NCI-H2171 treated with DMSO at 0.1 percent for 48 hours (cell line): ENCODE measurements at places on chromosomes 3 and 15.

DNA sequence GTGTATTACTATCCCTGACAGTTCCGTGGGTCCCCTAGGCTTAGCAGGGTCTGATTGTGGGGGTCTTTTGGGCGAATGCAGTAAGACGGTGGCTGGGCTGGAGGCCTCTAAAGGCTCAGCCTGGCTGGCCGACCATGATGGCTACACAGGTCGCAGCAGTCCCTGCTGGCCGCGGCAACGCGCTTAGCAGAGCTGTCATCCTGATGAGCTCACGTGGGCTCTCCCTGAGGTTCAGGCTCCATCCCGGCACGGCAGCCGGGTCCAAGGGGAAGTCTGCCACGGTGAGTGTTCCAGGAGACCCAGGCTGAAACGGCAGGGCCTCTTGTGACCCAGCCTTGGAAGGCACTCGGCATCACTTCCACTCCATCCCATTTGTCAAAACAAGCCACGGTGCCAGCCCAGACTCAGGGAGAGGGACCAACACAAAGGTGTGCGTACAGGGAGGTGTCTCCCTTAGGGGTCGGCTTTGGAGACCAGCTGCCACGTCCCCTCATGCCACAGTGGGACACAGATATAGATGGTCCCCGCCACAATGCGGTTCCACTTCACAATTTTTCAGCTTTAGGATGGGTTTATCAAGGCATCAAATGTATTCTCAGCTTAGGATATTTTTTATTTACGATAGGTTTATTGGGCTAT lies 101.8 kb downstream of the XXYLT1 start:
- no peak for DNase-seq

DNA sequence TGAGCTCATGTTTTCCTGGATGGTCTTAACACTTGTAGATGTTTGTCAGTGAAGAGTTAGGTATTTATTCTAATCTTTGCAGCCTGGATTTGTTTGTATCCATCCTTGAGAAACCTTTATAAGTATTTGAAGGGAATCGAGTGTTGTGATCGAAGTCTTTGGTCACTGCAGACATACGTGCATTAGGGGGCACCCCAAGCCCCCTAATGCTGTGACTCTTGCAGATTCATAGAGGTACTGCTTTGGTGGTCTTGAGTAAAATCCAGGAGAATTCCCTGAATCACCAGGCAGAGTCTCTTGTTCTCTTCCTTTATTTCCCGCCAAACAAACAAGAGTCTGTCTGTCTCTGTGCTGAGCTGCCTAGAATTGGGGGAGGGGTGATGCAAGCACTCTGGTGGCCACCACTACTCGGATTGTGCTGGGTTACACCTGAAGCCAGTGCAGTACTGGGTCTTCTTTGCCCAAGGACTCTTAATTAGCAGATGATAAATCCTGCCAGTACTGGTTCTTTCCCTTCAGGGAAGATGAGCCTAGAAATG lies 170.5 kb upstream of the POU1F1 start:
- DNase-seq: no peak

GRCh38 chr3:189688262-189688661 lies 57.1 kb downstream of the TP63 start:
- DNase-seq: peak; percentile 73

DNA sequence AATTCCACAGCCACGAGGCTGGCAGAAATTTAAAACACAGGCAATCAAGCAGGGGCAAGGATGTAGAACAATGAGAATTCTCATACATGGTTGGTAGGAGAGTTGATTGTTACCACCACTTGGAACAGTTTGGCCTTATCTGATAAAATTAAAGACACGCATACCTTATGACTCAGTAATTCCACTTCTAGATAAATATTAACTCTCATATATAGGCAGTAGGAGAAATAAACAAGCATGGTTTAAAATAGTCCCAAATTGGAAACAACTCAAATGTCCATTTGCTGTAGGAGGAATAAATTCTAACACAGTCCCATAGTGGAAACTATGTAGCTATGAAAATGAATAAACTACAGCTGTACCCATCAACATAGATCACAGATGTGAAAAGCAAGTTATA lies 42.3 kb upstream of the USP3 start:
- no peak for DNase-seq

DNA sequence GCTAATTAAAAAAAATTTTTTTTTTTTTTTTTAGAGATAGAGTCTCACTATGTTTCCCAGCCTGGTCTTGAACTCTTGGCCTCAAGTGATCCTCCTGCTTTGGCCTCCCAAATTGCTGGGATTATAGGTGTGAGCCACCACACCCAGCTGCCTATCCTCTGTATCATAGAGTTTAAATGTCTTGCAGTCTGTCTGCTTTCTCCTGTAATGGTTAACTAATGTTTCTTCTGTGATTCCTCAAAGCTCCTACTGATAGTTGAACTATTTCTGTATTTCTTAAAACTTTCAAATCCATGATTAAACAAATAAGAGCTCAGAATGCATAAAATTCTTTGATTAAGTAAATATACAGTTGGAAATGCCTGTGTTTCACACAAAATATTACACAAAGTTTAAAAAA lies 115.4 kb upstream of the TPM1 start:
- DNase-seq: no peak

- no peak for DNase-seq
Measured at GRCh38 chr3:64595253-64595694, 92.5 kb downstream of the ADAMTS9 start.

GRCh38 chr3:171412473-171412872 lies 47.7 kb downstream of the TNIK start:
- DNase-seq: no peak

DNA sequence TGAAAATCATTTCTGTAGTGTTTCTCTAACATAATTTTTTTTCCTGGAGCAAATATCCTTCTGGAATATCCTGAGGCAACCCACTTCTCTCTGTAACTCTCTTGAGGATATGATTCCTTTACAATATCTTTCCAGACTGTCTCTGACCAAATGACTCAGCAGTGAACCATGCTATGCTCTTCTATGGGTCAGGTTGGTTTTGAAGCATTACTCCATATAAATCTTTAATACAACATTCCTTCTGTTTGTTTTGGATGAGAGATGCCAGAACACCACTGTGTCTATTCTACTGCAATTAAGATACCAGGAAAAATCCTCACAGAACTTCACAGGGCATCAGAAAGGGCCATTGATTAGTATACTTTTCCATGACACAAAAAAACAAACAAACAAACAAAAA lies 626.4 kb upstream of the ZNF385D start:
- no peak for DNase-seq

GRCh38 chr15:82040862-82041261 lies 5.0 kb downstream of the MEX3B start:
- peak; percentile 89 for DNase-seq

DNA sequence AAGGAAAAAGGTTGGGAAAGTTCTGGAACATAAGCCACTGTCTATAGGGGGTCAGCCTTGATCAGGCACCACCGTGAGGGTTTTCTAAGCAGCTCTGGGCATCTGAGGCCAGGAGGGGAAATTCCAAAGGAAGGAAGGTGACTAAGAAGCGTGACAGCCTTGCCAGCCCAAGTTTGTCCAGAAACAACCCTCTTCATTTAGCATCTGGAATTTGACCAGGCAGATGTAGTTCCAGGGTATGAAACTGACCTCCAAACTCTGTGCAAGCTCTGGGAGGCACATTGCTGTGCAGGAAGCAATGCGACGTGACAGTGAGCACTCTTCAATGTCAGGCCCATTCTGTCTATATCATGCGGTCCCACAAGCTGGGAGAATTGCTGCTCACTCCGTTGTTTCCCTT lies 85.4 kb upstream of the TPM1 start:
- no peak for DNase-seq

GRCh38 chr3:140898340-140899180 lies 43.1 kb upstream of the SLC25A36 start:
- DNase-seq: peak; percentile 60

DNA sequence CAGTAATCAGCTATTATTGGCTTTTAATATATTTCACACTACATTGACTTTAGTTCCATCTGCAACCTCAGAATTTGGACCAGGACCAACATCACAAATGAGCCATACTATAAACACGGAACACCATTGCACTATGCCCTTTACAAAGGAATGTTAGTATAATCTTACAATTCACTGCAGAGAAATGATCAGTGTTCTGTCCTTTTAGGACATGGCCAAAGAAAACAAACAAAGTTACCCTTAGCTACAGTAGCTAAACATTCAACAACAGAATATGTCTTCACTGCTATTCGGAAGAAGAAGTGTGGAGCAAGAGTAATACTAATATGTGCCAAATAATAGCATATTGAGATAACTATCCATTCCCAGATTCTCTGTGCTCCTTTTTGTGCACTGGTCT lies 90.4 kb downstream of the NAALADL2 start:
- DNase-seq: no peak

GRCh38 chr3:195114786-195115599 lies 156.0 kb downstream of the XXYLT1 start:
- no peak for DNase-seq

- no peak for DNase-seq
Measured at GRCh38 chr3:106034313-106034712, 165.5 kb upstream of the CBLB start.
